ENCODE measurements at places on chromosomes 3 and 15.

DNA sequence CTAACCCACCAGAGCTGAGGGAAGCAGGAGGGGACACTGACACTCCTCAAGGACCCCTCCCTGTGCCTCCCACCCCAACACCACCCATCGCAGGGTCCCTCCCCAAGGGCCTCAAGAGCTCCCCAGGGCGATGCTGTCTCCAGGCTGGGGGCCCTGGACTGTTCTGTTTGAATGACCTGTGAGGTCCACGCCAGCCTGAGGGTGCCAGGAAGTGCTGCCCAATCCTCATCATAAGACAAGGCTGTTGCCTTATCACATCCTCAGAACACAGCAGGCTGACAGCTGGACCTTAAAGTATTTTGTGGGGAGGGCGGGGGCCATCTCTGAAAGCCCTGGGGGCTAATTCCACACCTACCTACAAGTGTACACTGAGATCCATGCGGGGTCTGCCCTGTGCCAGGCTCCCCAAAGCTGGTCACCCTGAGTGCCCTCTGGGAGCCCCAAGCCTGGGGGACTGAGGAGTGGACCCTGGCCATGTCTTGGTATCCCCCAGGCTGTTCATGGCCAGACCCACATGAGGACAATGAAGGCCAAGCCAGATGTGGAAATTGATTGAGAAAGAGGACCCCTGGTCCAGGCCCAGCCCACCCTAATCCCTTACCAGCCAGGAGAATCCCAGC, 23.8 kb upstream of the GOLGA6C start:
- DNase-seq: no peak

DNA sequence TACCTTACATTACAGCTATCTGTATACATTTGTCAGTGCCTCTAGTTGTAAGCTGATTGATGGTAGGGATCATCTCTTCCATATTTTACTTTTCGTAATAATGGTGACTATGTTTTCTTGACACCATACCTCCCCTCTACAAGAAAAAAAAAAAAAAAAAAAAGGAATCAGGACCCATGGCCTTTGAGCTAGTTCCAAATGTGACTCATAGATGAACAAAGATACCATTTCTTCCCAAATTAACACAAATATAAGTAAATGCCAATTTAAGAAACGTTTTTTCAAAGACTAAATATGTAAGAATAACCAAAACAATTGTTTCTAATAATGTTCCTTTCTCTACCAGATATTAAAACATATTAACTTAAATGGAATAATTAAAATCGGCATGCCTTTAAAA, 23.1 kb downstream of the UBE3A start:
- no peak for DNase-seq

DNA sequence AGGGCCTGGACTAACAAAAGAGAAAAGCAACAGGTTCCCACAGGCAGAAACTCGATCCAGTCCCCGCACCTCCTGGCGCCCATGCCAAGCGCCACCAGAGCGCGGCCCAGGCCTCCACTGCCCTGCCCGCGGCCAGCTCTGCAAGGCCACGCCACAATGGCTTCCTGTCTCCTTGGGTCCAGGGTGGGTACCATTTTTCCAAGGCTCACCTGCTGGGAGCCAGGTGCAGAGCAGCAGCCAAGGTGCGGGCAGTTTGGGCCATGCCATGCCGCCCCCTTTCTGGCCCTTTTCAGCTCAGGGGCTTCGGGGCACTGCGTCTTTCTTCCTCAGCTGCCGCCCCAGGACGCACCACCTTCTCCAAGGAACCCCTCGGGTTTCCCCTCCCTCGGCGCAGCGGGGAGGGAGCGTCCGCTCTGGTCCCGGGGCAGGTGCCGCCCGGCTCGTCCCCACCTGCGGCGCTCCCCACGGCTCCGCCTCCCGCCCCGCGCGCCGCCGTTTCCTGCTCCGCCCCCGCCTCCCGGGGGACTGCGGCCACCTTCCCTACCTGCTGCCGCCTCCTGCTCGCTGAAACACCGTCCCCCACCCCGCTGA, at the start of gene ILDR1:
Gene ILDR1, minus strand, starts transcription at position 437 of the 591 bp plus-strand sequence. Its CDS starts 170 bp downstream, at position 267.
- no peak for DNase-seq

DNA sequence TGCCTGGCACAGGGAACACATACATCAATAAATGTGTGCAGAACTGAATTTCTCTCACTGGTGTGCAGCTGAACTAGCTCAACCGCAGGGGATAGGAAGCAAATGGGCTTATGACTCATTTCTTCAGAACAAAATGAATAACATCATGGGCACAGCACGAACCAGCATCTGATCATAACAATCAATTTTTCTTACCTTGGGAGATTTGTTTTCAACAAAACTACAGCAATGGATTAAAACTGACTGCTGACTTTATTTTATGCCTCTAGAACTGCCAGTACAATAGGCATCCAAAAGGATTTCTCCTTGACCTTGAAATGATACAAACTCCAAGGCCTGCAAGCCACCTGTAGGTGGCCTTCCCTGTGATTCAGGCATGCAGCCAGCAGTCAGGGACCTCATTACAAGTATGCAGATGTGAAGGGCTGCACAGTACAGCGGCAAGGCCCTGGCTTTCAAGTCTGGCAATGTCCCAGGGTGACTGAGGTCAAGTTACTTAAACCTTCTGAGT, 26.1 kb downstream of the TAMM41 start:
- DNase-seq: no peak

GRCh38 chr3:160296591-160296990, 71.4 kb downstream of the C3orf80 start:
- no peak for DNase-seq

GRCh38 chr15:91992945-91993344, 139.4 kb downstream of the SLCO3A1 start:
- DNase-seq: no peak

DNA sequence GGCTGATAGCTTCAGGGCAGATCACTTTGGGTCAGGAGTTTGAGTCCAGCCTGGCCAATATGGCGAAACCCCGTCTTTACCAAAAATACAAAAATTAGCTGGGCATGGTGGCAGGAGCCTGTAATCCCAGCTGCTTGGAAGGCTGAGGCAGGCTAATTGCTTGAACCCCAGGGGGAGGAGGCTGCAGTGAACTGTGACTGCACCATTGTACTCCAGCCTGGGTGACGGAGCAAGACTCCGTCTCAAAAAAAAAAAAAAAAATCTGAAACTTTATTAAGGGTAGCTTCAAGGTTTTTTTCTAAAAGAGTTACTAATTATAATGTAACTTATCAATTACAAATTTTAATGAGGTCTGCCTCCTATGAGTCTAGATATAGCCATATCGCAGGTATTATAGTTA, 5.1 kb downstream of the NECTIN3 start:
- no peak for DNase-seq

DNA sequence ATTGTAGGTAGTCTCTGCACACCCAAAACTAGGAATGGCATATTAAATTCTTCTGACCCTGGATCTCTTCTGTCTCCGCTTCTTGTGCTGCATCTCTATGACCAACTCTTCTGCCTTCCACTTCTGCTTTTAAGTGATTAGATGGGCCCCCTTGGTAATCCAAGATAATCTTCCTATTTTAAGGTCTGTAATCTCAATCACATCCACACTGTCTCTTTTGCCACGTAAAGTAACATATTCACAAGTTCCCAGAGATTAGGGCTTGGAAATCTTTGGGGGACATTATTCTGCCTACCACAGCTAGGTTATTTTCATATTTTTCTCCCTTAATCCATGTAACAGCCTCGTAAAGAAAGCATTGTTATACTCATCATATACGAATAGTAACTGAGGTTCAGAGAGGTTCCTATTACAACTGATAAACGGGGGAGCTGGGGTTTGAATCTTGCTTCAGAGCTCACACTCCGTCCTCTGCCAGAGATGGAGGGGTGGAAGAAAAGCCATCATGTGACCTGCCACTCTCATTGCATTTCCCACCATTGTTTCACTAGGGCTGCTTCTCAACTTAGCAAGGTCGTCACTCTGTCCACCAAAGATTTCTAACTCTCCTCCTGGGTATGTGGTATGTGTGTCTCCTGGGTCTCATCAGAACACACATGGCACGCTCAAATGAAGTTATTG, 6.6 kb upstream of the CD47 start:
- DNase-seq: no peak

DNA sequence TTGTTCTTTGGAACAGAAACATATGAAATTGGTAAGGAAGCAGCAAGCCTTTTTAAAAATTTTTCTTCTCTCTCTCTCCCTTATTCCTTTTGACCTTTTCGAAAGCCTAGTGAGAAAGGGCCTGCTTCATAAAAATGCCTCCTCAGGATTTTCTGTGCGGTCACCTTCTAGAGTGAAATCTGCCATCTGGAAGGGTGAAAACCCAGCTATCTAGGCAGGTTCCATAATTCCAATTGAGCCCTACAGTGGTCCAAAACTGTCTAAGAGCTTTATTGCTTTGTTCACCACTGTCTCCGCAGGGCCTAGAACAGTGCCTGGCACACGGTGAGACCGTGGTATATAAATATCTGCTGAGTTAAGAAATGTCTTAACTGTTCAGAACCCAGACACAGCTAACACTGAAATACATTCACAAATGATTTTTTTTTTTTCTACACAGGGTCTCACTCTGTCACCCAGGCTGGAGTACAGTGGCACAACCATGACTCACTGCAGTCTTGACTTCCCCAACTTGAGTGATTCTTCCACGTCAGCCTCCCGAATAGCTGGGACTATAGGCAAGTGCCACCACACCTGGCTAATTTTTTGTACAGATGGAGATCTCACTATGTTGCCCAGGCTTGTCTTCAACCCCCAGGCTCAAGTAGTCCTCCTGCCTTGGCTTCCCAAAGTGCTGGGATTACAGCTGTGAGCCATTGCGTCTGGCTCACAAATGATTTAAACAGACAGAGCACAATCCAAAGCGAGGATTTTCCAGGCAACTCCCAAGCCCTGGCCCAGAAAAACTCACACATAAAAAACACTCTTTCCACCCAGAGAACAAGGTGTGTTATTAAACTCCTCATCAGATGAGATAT, 64.4 kb downstream of the FRMD4B start:
- no peak for DNase-seq

DNA sequence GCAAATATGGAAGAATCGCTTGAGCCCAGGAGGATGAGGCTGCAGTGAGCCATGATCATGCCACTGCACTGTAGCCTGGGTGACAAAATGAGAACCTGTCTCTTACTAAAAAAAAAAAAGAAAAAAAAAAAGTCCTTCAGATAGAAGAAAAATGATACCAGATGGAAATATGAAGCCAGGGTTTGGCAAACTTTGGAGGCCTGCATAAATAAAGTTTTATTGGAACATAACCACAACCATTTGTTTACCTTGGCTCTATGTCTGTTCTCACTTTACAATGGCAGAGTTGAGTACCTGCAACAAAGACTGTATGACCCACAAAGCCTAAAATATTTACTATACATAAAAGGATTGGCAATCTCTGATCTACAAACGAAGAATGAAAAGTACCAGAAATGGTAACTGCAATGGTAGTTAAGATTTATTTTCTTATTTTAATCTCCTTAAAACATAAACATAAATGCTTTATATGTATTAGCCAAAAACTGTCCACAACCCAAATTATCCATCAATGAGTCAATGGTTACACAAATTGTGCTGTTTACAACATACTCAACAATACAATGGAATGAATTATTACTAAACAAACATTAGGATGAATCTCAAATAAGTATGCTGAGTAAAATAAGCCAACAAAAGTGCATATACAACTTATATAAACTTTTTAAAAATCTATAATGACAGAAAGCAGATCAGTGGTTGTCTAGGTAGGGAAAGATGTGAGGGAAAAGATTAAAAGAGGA, 41.8 kb downstream of the GOLGB1 start:
- DNase-seq: no peak

GRCh38 chr3:14336749-14337598, 65.4 kb upstream of the SLC6A6 start:
- no peak for DNase-seq

GRCh38 chr3:43695443-43695842, 4.7 kb downstream of the ABHD5 start:
- DNase-seq: no peak

- DNase-seq: no peak
Measured at GRCh38 chr3:165464736-165465135, 268.6 kb upstream of the SLITRK3 start.

- DNase-seq: no peak
Measured at GRCh38 chr3:122283796-122284445, 41.1 kb upstream of the CSTA start.

DNA sequence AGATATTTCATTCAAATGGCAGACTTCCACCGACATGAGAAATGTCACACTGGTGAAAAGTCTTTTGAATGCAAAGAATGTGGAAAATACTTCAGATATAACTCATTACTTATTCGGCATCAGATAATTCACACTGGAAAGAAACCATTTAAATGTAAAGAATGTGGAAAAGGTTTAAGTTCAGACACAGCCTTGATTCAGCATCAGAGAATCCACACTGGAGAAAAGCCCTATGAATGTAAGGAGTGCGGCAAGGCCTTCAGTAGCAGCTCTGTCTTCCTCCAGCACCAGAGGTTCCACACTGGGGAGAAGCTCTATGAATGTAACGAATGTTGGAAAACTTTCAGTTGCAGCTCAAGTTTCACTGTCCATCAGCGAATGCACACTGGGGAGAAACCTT, 8.6 kb upstream of the ZNF621 start:
- DNase-seq: no peak

- DNase-seq: no peak
Measured at GRCh38 chr3:34777386-34777785, 861.9 kb upstream of the ARPP21 start.

GRCh38 chr3:12799525-12800440, 3.3 kb downstream of the CAND2 start:
- DNase-seq: no peak

- DNase-seq: no peak
Measured at GRCh38 chr15:58313810-58314592, 117.8 kb upstream of the LIPC start.

DNA sequence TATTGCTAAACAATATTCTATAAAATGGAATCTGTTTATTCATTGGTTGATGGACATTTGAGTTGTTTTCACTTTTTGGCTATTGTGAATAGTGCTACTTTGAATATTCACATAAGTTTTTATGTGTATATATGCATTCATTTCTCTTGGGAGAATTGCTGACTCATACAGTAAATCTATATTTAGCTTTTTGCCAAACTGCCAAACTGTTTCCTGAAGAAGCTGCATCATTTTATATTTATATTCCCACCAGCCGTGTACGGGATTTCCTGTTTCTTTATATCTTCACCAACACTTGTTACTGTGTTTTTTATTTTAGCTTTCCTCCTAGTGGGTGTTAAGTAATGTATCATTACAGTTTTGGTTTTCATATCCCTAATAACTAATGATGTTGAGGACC, 12.5 kb upstream of the TCAIM start:
- DNase-seq: no peak

GRCh38 chr3:171825222-171825828, 15.0 kb upstream of the PLD1 start:
- DNase-seq: no peak

- DNase-seq: no peak
Measured at GRCh38 chr3:195767792-195768191, 43.9 kb downstream of the MUC4 start.

DNA sequence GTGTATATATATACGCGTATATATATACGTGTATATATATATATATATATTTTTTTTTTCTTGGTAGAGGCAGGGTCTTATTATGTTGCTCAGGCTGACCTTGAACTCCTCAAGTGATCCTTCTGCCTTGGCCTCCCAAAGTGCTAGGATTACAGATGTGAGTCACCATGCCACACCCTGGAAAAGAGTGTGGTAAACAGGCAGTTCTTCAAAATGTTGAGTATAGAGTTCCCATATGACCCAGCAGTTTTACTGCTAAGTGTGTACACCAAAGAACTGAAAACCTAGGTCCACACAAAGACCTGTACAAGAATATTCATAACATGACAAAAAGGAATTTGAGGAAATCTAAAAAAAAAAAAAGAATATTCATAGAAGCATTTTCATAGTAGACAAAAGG, 71.8 kb upstream of the GCNT3 start:
- DNase-seq: no peak

Measured in stimulated activated CD8-positive, alpha-beta memory T cell treated with anti-CD3 and anti-CD28 coated beads, Interleukin-2, amount 100 ng/mL, for 48 hours (primary cell).